ENCODE measurements at places on chromosomes 3 and 15.

DNA sequence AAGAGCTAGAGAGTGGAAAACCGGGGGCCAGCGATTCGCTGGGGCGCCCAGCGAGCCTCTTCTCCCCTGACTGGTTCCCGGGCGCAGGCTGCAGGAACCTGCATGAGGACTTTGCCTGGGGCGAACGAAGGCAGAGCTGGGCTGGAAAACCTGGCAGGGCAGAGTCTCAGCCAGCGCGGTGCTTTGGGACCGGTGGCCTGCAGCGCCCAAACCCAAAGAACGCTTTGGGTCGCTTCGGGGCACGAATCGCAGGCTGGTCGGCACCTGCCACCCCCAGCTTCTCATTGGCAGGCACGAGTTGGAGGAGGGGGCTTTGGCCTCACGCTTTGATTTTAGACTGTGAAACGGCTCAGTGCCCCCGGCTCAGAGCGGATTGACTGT, 3.0 kb downstream of the ONECUT1 start:
- no peak for DNase-seq

DNA sequence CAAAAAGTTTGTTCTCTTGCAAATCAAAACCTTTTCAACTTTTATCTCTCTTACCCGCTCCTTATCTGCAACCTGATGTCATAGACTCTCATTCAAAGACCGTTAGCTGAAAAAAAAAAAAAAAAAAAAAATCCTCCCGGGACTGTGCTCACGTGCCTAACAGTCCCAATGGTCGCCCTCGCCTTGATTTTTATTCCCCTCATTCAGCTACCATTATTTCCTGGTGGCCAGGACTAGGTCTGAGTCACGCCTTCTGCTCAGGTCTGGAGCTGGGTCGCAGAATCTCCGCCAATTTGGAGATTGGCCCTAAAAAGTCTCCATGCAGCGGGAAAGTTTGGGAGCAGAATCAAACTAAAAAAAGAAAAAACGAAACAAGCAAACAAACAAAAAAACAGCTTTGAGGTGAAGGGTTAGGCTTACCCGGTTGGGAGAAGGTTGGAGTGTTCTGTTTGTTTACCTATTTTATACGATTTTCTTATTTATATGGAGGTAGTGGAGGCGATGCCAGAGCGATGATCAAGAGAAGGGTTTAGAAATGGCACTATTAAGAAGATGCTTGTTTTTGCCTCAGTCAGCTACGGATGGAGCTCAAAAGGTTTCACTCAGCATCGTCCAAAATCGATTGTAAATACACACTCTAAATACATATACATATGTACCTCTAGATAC, 51.1 kb downstream of the ZIC4 start:
- DNase-seq, result no peak

- DNase-seq, result no peak
These were observed 120.5 kb upstream of the CGNL1 start for GRCh38 chr15:57255751-57256341.

DNA sequence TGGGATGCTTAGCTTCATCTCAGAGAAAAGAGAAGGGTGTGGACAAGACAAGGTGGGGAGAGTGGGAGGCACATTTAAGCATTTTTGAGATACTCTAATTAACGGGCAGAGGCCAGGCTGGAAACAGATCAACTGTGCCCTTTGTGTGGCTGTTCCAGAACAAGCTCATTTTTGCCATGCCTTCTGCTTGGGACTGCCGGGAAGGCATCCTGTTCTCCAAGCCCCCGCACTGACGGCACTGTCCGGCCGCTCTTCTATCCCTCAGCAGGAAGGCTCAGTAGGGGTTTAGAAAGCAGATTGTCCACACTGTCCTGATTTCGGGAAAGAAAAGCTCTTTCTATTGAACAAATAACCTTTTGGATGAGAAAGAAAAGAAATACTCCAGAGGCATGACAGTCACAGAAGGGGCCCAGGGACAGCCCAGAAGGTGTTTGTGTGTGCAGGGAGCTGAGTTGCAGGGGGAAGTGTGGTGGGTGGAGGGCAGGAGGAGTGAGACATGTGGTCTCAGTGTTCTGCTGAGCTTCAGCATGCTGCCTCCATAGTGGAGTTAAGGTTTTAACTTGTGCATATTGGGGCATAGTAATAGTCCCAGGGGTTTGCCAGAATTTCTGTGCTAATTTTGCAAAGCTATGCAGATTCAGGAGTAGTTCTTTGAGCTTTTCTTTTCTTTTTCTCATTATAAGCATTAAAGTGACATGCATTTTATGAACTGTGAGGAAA, 27.3 kb downstream of the SV2B start:
- DNase-seq, result no peak

DNA sequence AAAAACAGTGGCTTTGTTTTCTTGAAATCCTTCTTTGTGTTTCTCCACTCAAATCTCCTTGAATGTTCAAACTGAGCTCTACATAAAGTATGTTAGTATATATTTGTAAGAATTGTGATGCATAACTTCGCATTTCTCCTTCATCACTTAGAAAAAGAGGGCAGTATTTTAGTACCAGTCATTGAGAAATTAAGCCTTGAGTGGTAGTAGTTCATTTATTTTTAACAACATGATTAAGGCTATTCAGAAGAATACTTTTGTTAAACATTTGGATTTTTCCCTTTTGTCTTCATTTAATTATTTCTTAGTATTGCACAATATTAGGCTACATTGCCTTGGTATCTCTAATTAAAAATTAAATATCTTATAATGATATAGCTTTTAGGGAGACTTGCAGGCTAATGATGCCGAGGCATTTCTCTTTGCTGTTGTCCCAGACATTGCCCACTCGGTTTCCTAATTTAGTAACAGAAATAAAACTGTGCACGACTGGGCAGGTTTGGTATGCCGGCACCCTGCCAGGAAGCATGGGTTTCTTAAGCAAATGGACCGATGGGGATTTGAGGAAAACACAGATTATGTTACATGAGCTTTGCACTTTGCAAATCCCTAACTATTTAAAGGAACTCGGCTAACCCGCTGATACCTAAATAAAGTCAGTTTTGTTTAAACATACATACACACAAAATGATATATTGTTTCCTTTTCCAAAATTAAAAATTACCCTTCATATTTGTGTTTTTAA, 54.7 kb downstream of the LRRC28 start:
- no peak for DNase-seq

GRCh38 chr3:15726881-15727280, 70.9 kb downstream of the ANKRD28 start:
- DNase-seq, result no peak

- DNase-seq, result no peak
These were observed 15.7 kb downstream of the RBSN start for GRCh38 chr3:15083252-15083651.

DNA sequence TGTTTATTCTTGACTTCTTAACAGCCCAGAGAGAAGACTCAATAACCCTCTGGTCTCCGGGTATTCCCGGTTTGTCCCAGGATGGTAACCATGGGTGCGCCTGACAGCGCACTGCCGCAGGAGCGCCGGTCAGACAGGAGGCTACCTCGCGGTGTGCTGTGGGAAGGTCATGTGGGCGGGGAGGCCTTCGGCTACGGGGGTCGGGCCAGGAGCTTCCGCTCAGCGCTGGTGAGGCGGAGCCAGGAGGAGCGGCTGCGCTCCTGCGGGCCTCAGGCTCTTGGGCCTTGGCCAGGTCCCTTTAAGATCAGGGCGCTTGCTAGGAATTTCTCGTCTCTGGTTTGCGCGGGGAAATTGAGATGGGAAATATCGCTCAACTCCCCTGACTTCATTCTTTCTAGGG, 182.3 kb upstream of the NDN start:
- DNase-seq, result no peak

DNA sequence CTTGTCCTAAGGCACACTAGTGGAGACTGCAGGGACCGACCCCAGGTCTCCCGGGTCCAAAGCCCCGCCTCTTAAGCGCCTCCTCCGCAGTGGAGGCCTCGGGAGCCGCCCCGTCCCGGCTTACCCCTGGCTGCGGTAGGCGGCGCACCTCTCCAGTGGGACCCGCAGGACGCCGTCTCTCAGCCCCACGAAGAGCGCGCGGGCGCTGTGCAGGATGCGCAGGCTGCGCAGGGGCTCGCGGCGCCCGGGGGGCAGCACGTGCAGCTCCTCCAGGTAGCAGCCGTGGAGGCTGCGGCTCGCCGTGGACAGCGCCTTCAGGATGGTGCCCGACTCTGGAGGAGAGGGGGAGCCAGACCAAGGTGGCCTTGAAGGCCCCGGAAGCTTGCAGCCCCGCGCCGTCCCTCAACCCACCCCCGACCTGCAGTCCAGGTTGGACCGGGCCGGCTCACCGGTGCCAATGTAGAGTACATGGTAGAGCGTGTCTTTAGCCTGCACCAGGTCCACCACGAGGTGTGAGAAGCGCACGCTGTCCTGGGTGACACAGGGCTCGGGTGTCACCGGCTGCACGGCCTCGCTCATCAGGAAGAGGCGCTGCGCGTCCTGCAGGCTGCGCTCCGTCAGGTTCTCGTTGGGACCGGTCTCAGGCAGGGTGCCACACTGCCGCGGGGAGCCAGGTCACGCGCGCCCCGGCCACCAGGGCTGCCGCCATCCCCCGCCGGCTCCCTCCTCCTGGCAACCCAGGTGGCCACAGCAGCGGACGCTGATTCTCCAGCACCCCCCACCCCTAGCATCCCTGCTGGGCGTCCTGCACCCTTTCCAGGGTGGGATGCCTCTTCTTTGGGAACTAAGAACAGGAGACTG, 105.5 kb downstream of the SEMA5B start:
- peak; percentile 3 for DNase-seq

- DNase-seq, result no peak
These were observed 95.7 kb downstream of the PPM1L start for GRCh38 chr3:160851629-160852210.

DNA sequence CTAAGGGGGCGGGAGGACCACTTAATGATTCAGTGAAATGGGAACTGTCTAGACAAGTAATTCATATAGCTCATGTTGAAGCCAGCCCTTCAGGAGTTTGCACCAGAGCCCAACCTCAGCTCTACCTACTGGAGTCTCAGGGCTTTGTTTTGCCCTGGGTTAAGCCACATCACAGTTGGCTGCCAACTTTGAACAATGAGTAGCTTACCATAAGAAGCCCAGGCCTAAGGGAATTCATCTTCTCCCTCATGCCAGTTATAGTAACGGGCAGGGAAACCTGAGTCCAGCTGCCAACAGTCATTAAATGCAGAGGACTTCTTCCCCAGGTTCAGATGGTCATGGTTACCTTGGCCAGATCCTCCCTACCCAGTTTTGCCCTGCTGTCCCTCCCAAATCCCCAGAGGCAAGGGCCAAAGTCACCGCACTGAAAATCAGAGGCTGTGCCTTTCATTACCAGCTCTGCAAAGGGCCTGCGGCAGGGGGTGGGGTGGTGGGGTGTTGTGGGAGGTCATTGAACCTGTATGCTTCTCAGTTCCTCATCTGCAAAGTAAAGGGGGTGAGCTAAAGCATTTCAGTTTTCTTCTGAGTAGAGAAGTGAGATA, 302.2 kb upstream of the NR2E3 start:
- DNase-seq, result no peak

DNA sequence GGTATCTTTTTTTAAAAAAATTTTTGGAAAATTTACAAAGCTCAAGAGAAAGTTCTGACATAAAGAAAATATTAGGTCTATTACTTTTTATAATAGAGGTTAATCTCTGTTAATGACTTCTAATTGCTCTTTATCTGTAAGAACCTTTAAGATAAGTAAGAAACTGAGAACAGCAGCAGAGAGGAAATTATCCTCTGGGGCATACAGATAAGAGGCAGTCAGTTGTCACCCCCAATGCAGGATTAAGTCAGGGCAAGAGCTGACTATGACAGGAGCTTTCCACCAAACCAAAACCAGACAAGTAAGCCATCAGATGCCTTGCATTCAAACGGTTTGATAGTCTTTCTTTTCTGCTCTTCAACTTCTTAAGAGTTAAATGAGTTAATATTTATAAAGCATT, 149.0 kb downstream of the GSK3B start:
- DNase-seq, result no peak

DNA sequence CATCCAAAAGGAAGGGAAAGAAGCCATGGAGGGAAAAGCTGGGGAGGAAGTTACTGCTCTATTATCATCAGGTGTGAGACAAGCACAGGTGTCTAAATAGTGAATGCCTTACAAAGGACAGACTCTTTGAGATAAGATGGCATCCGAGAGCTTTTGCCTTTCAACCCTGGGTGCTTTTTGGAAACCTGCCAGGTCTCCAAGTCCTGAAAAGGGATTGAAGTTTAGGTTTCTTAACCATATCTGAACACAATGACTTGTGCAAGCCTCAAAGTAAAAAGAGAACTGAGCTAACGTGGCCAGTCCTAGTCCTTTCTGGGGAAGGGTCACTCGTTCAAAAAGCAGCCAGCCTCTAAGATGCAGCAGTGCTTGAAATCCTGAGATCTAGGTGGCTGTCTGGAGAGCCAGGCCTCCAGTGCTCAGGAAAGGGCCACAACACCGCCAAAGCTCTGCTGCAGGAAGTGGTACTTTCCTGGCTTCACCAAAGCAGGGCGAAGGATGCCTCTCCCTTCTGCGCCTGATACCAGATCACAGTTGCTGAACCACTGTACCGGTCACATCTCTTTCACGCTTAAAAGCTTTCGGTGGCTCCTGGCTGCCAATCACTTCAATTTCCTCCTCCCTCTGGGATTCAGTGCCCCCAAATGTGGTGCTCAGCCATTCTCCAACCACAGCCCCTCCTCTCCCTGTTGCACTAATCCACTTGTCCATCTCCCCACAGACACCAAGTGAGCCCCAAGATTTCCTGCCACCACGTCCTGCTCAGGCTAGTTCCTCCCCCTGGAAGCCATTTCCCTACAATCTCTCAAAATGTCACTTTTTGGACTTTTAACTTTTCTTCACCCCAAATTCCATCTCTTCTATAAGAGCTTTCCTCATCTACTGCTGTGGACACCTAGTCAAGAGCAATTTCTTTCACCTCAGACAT, 104.1 kb upstream of the LPP start:
- peak; percentile 49 for DNase-seq

DNA sequence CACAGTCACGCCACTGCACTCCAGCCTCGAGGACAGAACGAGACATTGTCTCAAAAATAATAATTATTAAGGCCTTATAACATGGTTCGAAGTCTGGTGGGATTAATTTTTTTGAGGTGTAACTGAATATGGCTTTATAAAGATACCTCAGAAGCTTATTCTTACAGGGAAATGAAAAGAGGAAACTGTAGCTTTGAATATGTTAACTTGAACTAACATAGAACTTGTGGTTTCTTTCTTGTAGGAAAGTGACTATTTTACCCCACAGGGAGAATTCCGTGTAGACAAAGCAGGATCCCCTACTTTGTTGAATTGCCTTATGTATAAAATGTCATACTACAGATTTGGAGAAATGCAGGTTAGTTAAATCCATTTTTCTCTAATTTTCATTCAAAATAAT, 96.3 kb downstream of the STT3B start:
- no peak for DNase-seq

DNA sequence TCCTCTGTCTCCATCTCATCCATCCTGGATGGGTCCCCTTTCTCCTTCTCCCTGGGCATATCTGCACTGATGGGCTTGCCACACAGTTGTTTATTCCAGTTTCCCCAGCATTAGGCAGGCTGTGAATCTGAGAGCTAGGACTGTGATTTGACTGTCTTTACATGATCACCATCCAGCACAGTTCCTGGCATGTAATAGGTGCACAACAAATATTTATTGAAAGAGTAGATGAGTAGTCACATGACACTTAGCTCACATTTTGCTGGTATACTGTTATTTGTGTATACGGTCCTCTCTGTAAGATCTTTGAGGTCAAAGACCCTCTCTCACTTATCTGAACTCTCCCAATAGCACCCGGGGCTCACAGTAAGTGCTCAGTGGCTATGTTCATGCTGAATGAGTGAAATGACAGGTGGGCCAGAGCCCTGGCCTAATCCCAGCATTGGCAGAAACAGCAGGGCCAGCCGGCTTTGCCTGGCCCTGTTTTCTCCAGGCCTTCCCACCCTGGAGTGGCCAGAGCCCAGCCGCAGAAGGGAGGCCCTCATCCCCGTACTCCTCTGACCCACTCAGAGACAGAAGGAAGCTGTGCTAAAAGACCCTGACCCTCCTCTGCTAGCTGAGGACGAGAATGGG, 16.2 kb upstream of the BAHD1 start:
- no peak for DNase-seq
